Stimulated activated CD4-positive, alpha-beta T cell treated with anti-CD3 and anti-CD28 coated beads, Interleukin-15, amount 100 ng/mL, for 1 hour (primary cell): ENCODE measurements at places on chromosomes 2 and 18.

DNA sequence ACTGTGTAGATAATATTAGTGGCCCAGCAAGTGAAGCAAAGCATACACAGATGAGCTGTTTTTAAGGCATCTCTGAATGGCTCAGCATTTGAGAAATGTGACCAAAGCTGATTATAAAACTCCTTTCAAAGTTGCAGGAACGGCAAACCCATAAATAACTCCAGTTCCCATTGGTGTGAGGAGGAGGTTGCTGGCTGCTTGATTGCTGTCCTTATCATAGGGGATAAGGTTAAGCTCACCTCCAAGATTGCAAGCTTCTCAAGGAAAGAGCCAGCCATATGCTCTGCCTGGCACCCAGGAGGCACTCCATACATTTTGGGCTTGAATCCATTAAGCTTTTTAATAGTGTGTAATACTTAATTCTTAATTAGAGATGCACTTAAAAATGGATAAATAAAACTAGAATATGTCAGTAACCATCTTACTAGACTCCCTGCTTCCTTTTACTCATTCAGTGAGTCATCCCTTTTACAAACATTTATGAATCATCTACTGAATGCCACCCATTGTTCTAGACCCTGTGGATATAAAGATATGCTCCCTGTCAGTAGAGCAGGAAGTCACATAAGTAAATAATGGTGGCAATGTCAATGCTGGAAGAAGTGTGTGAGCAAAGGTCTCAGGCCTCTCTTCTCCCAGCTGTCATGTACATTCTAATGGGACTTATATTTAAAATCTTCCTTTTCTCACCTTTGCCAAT is 99.3 kb downstream of the SPATS2L start:
- DNase-seq = no peak

DNA sequence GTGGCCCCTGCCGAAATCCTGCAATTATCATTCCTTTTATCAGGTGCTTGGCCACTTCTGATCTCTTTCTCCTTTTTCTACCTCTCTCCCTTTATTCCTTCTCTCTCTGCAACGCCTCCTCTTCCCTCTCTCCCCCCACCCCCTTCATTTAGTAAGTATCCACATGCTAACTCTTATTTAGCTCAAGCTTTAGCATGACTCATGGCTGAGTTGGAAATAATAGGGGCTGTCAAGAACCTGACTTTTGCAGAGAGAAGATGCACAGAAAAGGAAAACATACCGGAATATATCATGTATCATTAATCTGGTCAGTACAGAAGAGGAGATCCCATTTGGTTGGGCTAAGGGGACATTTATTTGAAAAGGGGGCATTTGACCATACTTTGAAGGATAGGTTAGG is 33.1 kb downstream of the FAM171B start:
- no peak for DNase-seq

- no peak for DNase-seq
Observed at GRCh38 chr2:230441227-230441897, 25.4 kb downstream of the SP100 start.

DNA sequence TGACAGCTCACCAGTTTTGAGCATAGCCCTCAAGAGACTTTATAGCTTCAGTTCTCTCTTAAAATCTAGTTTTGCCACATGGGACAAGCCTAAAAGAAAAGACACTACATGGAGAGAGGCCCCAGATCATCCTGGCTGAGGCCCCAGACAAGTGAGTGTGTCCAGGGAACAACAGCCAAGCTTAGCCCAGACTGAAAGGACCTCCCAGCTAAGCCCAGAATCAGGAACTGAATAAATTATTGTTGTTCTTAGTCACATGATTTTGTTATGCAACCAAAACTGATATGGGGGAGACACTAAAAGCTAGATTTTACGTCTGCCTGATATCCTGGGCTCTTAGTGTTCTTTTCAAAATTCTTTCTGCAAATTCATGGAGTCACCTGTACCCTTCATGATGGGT is 29.3 kb upstream of the LBH start:
- DNase-seq = no peak

GRCh38 chr2:121803503-121803902 is 48.1 kb downstream of the TSN start:
- DNase-seq = no peak

GRCh38 chr2:241505086-241505780 is 3.2 kb downstream of the STK25 start:
- DNase-seq = no peak

GRCh38 chr2:26849056-26849999 is 1.4 kb downstream of the DPYSL5 start:
- no peak for DNase-seq

GRCh38 chr2:26740890-26741302 is 23.2 kb upstream of the SLC35F6 start:
- DNase-seq = no peak

GRCh38 chr2:177906041-177906718 is 166.4 kb downstream of the PDE11A start:
- peak; percentile 4 for DNase-seq

DNA sequence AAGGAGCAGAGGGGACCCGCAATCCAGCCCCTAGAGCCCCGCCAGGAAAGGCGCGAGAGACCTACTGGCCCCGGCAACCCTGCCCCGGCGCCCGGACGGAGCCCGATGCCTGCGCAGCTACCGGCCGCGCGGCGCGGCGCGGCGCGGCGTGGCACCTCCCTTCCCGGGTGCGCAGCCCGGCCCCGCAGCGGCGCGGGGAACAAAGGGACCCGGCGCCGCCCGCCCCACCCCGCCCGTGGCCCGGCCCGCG is 307 bp downstream of the CDH2 start:
- no peak for DNase-seq

- DNase-seq = no peak
Observed at GRCh38 chr18:23115683-23116096, 19.6 kb upstream of the CABLES1 start.

- DNase-seq = no peak
Observed at GRCh38 chr2:181646415-181646987, 10.4 kb downstream of the CERKL start.

DNA sequence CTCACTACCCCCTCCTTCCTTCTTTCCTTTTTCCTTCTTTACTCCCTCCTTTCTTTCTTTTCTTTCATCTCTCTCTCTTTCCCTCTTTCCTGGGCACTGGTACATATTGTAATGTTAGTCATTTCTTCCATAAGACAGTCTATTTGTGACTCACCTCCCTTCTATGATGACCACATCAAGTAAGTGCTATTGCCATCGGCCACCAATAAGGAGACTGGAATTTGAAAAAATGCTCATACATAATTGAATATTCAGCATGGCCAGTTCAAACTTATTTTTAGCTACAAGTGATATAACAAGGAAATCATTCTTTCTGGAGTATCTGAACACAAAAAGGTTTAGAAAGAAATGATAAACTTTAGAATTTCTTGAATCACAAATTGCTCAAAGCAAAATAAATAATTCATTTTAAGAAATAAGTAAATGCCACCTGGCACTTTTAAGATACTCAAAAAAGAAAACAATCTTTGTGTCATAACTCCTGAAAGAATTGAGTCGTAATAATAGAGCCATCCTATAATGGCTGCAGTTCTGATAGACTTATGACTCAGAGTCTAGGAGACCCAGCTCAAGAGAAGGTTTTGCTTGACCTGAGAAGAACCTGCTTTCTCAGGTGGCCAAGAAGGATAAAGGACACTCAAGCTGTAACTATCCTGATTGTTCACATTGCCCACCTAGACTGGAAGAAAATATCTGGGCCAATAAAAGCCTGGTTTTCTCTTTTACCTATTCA is 51.6 kb upstream of the CCBE1 start:
- DNase-seq = no peak

GRCh38 chr2:121501031-121501430 is 29.6 kb upstream of the RNU4ATAC start:
- no peak for DNase-seq

- DNase-seq = no peak
Observed at GRCh38 chr2:151525821-151526373, 116.2 kb downstream of the RIF1 start.
